ENCODE measurements at places on chromosomes 12 and 14. TPM values are rescaled to one million over a fixed set of nuclear protein-coding genes. Genes with fewer than 3 reads are reported as not detected.

The PLA2G1B gene
- total RNA-seq: not detected

DNA sequence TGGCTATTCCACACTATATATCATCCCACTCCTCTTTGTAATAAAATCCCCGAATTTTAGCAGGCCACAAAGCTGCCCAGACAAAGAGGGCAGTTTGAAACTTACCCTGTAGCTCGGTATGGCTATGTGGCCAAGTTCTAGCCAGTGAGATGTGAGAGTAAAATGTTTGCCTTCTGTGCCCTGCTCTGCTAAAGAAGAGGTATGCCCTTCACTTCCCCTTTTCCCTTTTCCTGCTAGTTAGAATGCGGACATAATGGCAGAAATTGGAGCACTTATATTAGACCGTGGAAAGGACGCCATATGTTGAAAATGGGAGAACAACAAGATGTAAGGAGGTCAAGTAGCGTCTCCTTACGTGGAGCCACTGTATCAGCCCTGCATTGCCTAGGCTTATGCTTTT is 11.5 kb upstream of the CCDC91 start:
- DNase-seq: no peak

The FSCB gene
- total RNA-seq: not detected

- no peak for DNase-seq
These were observed 80.6 kb upstream of the DBX2 start for GRCh38 chr12:45131506-45131905.

The TRAFD1 gene
- 30.3 TPM for total RNA-seq

The PLBD1 gene
- 6.6 TPM for total RNA-seq

The GDF3 gene
- total RNA-seq: not detected

DNA sequence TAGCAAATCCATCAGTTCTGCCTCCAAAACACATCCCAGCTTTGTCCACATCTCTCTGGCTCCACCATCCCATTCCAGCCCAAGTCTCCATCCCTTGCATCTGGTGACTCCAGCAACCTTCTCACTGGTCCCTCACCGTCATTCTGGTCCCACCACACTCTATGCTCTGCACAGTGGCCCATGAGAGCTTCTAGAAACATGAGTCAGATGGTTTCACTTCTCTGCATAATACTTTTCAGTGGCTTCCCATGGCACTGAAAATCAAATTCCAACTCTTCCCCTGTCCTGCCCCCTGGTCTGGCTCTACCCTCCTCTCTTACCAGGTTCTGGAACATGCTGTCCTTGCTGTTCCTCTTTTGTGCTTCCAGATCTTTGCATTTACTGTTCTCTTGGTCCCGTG is 17.2 kb upstream of the C12orf76 start:
- no peak for DNase-seq

The SDR9C7 gene
- total RNA-seq: not detected

DNA sequence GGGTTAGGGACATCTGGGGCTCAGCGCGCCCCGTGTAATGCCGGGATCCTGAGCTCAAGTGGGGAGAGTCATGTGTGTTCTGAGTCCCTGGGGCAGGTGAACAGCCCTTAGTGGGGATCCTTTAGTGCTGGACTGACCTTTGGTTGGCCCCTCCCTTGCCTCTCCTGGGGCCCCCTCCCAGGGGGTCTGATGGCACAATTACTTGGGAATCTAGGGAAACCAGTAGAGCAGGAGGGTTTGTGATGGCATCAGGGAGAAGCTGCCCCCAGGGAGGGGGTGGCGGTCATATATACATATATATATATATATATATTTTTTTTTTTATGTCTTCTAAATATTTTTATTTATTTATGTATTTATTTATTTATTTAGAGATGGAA is at the start of gene MORN3:
MORN3 (minus strand) TSS at position 134 of the 380 bp plus-strand sequence. CDS start 171 bp downstream, outside the sequence.
- DNase-seq: no peak

The GPR162 gene
- 0.21 TPM for total RNA-seq

The RNU4-1 gene
- not detected for total RNA-seq

GRCh38 chr14:62071039-62071438 is 308.8 kb downstream of the SNAPC1 start:
- no peak for DNase-seq

GRCh38 chr12:59494617-59495016 is 101.2 kb upstream of the SLC16A7 start:
- no peak for DNase-seq

DNA sequence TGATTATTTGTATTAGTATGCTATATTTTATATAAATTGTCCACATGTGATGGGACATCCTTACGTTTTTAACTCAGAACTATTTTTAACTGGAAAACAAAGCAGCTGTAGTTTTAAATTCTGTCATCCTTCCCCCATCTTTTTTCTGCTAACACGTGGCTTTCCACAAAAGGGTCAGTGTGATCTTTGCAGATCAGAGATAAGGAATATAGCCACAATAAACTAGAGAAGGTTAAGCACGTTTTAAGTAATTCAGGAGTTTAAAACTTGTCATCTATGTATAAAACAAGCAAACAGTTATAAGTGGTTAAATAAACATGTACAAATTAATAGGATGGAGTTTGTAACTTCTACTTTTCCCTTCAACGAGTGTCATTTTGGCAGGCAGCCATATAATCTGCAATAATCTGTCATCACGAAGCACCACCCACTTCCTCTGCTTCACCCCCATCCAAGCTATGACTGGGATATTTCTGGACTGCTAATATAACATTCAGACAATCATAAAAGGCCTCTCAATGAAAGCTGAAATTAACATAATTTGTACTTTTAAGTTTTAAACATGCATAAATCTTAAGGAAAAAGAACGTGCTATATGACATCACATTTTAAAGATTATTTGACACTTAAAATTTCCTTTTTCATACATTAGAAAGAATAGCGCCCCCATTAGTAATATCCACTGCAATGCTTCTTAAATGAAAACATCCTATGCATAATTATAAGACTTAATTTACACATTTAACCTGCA is 15.3 kb downstream of the TAOK3 start:
- DNase-seq: no peak

DNA sequence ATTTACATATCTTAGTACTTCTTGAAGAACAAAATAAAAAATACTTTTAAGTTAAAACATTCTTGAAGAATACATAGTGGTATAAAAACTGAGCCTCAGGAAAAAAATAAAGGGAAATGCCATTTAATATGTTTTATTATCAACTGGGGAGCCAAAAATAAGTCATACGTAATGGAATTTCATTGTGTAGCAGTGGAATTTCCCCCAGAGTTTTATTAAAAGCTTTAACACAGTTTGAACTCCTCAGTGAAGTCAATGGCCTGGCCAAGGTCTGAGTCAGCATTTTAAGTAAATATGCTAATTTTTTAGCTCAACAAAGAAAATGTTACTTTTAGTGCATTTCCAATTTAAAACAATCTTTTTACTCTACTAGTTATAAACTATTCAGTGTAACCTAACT is 350.1 kb upstream of the ATP2B1 start:
- peak; percentile 34 for DNase-seq

- no peak for DNase-seq
These were observed 63.9 kb downstream of the DENND5B start for GRCh38 chr12:31527083-31527482.

GRCh38 chr12:2797721-2798418 is 3.1 kb downstream of the FKBP4 start:
- DNase-seq: no peak

DNA sequence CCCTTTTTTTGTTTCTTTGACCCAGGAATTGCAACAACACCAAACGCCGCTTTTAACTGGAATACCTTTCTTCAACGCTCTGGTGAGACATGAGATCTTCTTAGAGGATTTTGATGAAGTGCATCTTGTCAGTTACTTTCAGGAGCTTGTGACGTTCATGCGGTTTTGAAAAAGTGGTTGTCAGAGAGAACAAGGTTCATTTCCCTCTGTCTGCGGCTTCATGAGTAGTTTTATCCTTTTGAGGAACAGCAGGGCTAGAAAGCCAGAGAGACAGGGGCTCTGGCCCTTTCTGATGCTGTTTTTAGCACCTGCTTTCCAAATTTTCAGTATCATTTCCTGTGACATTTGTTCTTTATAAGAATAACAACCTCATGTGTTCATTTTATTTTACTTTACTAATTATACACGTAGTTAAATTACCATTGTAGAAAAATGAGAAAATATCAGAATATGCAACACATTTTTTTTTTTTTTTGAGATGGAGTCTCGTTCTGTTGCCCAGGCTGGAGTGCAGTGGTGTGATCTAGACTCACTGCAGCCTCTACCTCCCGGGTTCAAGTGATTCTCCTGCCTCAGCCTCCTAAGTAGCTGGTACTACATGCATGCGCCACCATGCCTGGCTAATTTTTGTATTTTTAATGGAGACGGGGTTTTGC is 61.8 kb downstream of the GLT1D1 start:
- DNase-seq: no peak

- DNase-seq: no peak
These were observed 6.2 kb downstream of the C1QL4 start for GRCh38 chr12:49330631-49331379.

GRCh38 chr14:103126873-103127304 is 3.6 kb downstream of the TNFAIP2 start:
- no peak for DNase-seq

The KERA gene
- not detected for total RNA-seq

DNA sequence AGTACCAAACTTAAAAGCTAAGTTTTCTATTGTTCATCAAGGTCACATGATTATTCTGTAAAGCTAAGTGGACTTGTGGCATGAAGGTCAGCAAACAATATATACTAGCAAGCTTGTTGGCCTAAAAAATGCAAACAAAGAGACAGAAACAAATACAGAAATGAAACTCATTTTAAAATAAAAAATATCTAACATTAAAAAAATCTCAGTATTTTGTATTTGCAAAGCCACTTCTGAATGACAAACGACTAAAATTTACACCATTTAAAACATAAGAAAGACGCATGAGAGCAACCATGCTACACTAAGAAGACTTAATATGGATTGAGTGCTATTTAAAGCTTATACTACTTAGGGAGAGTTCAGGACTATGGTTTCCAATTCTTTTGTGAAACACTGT is 72.8 kb upstream of the BBS10 start:
- DNase-seq: no peak

GRCh38 chr12:88643685-88644084 is 63.4 kb upstream of the KITLG start:
- DNase-seq: no peak

The TAS2R20 gene
- 0.41 TPM for total RNA-seq

The KRT4 gene
- total RNA-seq: not detected

The GATC gene
- total RNA-seq: 25.7 TPM

GRCh38 chr14:76250302-76250701 is 98.6 kb downstream of the GPATCH2L start:
- DNase-seq: no peak

DNA sequence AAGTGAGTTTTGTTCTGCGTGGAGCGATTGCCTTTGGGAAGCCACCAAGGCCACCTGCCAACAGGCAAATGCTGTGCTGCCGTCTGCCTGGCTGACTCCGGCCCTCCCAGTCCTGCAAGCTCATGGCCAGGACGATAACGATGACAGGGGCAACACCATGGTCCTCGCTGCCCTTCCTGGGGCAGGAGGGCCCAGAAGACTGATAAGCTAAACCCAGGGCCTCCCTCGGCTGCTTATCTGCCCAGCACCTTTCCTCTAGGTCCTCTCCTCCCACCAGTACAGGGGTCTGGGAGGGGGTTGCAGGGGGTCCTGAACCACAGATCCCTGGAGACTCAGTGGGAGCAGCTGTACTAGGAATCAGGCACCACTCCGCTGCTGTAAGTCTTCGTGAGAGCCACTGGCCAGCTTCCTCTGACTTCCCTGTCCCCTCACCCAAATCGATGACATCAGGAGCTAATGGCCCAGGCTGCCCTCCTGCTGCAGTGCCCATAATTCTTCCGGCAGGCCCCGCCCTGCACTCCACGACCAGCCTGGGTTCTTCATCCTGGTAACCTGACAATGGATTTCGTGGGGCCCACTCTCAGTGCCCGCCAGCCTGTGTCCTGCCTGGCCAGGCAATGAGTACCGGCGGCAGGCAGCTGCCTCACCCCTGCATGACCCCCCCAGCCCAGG is 5.1 kb downstream of the ANKRD9 start:
- no peak for DNase-seq

The KANSL2 gene
- 47.2 TPM for total RNA-seq

- no peak for DNase-seq
These were observed 29.6 kb upstream of the NTN4 start for GRCh38 chr12:95820096-95820703.

DNA sequence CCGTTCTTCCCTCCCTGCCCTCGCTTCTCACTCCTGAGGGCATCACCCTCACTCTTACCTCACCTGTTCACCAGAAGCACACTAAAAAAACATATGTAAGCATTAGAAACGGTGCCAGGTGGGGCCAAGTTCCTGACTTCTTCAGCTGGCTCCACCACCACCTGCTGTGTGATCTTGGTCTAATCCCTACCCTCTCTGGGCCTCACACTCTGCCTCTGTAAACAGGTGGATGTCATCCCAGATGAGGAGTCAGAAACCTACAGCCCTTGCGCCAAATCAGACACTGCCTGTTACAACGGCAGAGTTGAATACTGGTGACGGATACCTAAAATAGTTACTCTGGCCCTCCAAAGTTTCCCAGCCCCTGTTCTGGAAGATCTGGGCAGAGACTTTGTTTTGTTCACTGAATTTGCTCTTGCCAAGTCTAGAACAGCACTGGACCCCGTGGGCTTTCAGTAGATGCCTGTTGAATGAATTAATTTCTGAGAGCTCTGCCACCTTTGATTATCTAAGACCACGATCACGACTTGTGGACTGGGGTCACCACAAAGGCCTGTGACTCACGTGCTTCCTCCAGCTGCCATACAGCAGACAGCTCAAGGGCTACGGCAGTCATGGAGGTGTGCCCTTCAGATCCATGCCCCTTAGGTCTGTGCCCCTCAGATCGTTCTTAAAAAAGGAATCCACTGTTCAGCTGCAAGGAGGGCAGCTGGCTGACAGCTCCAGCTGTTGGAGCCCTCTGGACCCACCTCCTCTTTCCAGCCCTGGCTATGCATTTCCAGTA is 71.9 kb downstream of the GSC start:
- DNase-seq: no peak

- no peak for DNase-seq
These were observed 357.4 kb downstream of the TMEM117 start for GRCh38 chr12:44193281-44193680.

GRCh38 chr14:93830753-93831461 is 42.6 kb upstream of the PRIMA1 start:
- no peak for DNase-seq

DNA sequence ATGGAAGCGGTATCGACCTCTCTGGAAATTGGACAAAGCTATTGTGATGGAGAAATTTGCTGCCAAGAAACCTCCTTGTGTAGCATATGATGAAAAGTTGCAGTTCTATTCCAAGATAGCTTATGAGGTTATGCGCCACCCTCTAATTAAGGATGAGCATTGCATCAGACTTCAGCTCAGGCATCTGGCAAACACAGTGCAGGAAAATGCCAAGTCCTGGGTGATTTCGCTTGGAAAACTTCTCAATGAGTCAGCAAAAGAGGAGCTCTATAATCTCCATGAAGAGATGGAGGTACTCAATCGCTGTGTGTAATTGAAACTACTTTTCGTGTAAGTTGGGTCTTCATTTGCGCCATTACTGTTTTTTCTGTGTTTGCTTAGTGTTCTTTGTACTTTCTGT is 51.2 kb downstream of the DNAH10 start:
- no peak for DNase-seq

- DNase-seq: no peak
These were observed 28.0 kb downstream of the VPS37B start for GRCh38 chr12:122867691-122868461.

The SMCO2 gene
- total RNA-seq: 0.58 TPM

Measured in kidney epithelial cell (primary cell).